Thoracic aorta (tissue), 2 donors: ENCODE measurements at places on chromosomes 16 and 17. TPM values are rescaled to one million over a fixed set of nuclear protein-coding genes. Genes with fewer than 3 reads are reported as not detected.

DNA sequence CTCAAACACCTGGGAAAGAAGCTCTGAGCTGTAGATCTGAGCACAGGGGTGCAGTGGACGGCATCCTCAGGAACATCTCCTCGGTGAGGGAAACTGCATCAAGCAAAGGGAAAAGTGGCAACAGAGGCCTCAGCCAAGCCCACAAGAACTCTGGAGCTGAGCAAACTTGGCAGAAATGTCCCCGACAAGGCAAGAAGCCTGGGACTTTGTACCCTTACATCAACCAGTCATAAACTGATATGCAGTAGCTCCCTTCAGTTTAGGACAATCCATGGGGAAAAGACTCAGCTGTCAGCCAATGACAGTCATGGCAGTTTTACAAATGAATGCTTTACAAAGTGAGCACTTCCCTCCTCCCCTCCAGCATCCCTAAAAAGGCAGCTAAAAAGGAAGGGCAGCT is 210.0 kb upstream of the DYNLRB2 start:
- H3K27me3 ChIP-seq, result no peaks in the 10 kb centered on the region
- DNase-seq, result no peak
- no peak overlapping the region for H3K4me3 ChIP-seq
- H3K4me1 ChIP-seq, result no peaks in the 10 kb centered on the region

DNA sequence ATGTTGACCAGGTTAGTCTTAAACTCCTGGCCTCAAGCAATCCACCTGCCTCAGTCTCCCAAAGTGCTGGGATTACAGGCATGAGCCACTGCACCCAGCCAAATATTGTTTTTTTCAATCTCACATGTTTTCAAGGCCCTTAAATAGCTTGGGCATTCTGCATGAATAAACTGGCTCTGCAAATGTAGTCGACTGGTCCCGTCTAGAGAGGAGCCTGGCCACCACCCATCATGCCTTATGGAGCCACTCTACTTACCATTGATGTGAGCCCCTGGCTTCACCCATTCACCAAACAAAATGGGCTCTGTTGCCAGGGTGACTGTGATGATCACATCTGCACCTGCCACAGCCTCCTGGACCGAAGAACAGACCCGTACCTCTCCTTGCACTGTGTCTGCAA is 10.8 kb downstream of the CRYM start:
- no peaks in the 10 kb centered on the region for H3K36me3 ChIP-seq
- H3K27me3 ChIP-seq, result no peaks in the 10 kb centered on the region
- no peak overlapping the region for H3K4me3 ChIP-seq
- H3K27ac ChIP-seq, result no peak overlapping the region

CACNA1H gene
- total RNA-seq, result 33.0 TPM

SHISA9 gene
- total RNA-seq, result 0.21 TPM

ITGAD gene
- 0.14 TPM for total RNA-seq

RBFOX1 gene
- total RNA-seq, result not detected

DNA sequence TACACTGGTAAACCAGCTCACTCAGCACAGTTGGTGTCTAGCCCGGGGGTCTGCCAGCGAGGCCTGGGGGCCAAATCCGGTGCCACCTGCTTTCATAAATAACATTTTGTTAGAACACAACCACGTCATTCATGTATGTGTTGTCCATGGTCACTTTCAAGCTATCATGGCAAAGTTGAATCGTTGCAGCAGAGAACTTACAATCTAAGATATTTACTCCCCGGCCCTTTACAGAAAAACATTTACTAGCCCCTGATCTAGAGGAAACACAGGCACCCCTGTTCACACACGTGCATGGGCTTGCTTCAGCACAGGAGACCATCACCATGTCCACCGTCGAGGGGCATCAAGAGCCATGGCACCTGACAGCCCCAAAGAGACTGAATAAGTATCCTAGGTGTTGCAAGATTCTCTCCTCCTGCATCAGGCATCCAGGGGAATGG is 111.4 kb upstream of the DNAH9 start:
- no peak overlapping the region for H3K27ac ChIP-seq
- DNase-seq, result no peak
- H3K4me1 ChIP-seq, result no peaks in the 10 kb centered on the region
- no peaks in the 10 kb centered on the region for H3K36me3 ChIP-seq

DNA sequence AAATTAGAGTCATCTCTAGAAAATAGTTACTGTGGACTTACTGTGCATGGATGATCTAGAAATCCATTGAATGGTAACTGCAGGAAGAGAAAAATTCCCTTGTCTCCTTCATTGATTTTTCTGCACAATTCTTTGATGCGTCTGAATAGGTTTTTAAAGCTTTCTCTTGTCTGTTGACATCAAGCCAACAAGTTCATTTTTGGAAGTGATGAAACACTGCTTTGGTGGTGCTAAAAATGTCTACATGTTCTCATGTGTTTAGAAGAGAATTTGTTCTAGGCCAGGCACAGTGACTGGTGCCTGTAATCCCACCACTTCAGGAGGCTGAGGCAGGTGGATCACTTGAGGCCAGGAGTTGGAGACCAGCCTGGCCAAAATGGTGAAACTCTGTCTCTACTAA is 57.1 kb upstream of the AXIN2 start:
- H3K4me3 ChIP-seq, result no peak overlapping the region
- H3K36me3 ChIP-seq, result no peaks in the 10 kb centered on the region
- no peaks in the 10 kb centered on the region for H3K27me3 ChIP-seq
- peaks cover 9% of the 10 kb centered on the region for H3K4me1 ChIP-seq
- H3K27ac ChIP-seq, result no peak overlapping the region

DNA sequence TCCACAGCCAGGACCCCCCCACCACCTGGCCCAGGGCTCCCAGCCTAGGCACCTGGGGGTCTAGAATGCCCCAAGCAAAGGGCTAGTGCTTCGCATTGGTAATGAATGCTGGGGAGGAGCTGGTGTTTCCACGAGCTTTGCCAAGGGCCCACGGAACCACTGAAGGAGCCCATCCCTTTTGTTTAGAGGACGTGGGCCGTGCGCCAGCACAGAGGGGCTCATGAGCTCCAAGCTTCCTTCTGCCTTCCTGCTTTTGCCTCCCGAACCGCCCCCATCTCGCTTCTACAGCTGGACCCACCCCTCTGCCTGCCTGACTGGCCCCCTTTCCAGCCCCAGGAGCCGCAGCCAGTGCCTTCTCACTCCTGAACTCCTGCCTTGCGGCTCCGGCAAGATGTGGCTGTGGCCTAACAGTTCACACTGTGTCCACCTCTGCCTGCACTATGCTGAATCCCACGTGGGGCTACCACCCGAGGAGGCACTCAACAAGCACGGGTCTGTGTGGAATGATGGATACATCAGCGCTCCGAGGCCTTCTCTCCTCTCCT is 31.8 kb upstream of the RASD1 start:
- H3K27ac ChIP-seq, result no peak overlapping the region
- no peaks in the 10 kb centered on the region for H3K36me3 ChIP-seq
- no peaks in the 10 kb centered on the region for H3K4me1 ChIP-seq
- no peak overlapping the region for H3K4me3 ChIP-seq
- no peaks in the 10 kb centered on the region for H3K27me3 ChIP-seq

- DNase-seq, result no peak
- peaks cover 52% of the 10 kb centered on the region for H3K4me1 ChIP-seq
- H3K27ac ChIP-seq, result peak overlapping the region; percentile 97
- H3K36me3 ChIP-seq, result no peaks in the 10 kb centered on the region
Measured at GRCh38 chr17:1108765-1109605, 70.8 kb downstream of the ABR start.

GRCh38 chr17:4856271-4856936 is 23.3 kb downstream of the MINK1 start:
- no peak overlapping the region for H3K27ac ChIP-seq
- DNase-seq, result no peak
- H3K27me3 ChIP-seq, result no peaks in the 10 kb centered on the region

DNA sequence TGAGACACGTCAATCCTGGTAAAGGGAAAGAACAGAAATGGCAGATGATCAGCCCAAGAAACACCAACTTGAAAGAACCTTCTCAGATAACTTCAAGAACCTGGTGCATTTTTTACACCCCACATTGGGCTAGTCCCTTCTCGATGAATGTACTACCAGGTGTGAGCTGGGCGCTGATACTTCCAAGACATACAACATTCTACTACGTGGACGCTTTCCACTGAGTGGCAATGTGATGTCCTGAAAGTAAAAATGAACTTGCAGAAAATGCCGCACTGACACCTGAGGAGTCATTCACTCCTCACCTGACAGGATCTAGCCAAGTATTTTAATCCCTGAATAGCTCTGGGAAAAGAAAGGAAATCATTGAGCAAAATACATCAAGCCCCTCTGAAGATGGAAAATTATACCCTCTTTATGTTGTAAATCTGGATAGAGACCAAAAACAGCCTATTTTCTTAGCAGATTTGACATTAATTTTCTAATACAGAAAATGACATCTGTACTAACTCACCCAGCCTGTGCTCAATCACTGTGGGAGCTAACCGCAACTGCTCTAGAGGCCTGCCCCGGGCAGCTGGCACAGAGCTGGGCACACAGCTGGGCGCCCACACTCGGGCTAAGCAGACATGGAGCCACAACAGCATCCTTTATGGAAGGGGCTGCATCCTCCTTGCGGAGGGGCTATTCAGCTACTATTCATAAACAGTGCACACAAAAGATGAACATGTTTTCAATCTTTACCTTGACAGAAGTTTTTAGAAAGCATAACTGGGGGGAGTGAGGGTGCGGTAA is 16.2 kb downstream of the SNN start:
- peaks cover 39% of the 10 kb centered on the region for H3K4me1 ChIP-seq
- peaks cover 28% of the 10 kb centered on the region for H3K36me3 ChIP-seq
- DNase-seq, result no peak
- H3K4me3 ChIP-seq, result no peak overlapping the region
- H3K27ac ChIP-seq, result no peak overlapping the region
- H3K27me3 ChIP-seq, result no peaks in the 10 kb centered on the region

DNA sequence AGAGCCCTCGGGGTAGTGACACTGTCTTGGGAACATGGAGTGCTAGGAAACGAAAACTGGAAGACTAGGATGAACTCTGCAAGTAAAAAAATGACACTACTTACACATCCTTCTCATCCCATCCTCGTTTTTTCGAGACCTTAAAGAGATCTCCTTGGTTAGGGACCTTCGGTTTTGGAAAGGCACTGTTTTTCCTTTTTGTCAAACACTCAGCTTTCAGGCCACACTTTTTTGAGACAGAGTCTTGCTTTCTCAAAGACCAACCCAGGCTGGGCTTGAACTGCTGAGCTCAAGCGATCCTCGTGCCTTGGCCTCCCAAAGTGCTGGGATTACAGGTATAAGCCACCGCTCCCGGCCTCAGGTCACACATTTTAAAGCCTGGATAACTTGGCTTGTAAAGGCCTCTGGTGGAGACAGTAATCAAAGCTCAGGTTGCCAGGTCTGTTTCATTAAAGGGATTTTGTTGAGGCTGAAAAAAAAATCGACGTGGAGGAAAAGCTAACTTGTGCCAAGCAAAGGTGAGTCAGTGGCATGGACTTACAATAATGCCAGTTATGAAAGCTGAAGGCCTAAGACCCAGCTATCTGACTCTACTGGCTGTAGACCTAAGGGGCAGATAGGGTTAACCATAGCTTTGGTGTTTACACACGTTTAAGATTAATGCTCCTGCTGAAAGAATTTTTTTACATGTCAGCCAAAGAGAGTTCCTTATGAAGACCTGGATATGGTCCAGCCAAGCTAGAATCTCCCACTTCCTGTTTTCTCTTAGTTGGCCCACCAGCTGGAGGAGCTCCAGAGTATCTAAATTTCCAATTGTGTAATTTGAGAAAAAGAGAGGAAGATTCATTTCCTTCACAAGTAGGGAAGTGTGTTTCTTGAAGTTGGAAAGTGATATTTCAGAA is 823 bp downstream of the NBR1 start:
- peak overlapping the region; percentile 96 for H3K4me3 ChIP-seq
- peak overlapping the region; percentile 99 for H3K27ac ChIP-seq
- peaks cover 64% of the 10 kb centered on the region for H3K4me1 ChIP-seq
- H3K36me3 ChIP-seq, result peaks cover 4% of the 10 kb centered on the region
- H3K27me3 ChIP-seq, result no peaks in the 10 kb centered on the region

ZNF764 gene
- total RNA-seq, result 9.6 TPM

TP53TG3F gene
- not detected for total RNA-seq

DNA sequence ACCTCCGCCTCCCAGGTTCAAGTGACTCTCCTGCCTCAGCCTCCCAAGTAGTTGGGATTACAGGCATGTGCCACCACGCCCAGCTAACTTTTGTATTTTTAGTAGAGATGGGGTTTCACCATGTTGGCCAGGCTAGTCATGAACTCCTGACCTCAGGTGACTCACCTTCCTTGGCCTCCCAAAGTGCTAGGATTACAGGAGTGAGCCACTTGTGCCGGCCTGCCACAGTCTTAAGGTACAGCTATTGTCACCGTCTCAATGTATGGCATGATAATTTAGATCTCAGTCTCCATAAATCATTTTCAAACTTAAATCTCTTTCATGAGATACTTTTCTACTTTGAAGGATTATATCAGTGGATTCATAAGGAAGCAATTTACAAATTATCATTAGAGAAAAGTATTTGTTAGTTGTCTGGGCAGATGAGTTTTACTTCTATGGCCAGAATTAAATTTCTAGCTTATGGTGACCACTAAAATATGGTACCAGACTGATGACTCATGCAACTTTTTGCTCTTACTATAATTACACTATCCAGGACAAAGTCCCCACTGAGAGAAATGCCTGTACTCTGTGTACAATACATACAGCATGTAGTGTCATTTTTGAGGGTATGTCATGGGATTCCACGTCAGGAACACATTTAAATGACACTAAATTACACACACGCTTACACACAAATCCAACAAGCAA is 1230.3 kb upstream of the GOT2 start:
- no peak for DNase-seq
- no peak overlapping the region for H3K4me3 ChIP-seq
- H3K27ac ChIP-seq, result no peak overlapping the region
- H3K27me3 ChIP-seq, result no peaks in the 10 kb centered on the region
- H3K4me1 ChIP-seq, result no peaks in the 10 kb centered on the region

DNA sequence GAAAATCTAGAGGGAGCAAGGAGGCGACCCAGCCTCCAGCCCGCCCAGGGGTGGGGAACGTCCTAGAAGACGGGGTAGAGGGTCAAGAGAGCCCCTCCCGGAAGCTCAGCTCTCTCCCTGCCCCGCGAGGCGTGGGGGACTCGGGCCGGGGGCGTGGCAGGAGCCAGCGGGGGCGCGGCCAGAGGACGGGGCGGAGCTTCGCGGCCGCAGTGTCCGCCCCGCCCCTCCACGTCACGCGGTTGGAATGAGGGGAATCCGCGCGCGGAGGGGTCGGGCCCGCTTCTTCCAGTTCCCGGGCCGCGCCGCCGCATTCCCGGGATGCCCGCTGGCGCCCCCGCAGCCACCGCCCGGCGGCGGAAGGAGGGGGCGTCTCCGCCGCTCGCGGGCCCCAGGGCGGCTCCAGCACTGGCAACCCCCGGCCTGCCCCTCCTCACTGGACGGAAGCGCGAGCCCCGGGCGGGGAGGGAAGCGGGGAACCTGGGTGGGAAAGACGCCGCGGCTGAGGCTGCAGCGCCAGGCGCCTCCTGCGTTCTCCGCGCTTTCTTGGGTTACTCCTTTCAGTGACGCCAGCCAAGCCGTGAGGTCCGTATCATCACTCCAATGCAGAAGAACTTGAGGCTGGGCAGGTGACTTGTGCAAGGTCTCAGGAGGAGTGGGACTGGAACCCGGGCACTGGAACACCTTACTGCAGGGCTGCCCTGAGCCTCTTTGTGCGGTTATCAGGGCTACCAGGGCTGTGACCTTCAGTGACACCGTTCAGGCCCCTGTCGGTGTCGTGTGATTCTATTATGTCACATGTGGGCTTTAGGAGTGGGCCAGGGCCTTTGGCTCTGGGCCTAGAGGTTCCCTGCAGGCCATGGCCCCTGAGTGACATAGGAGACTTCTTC is 4.3 kb downstream of the MYO1C start:
- H3K27ac ChIP-seq, result peak overlapping the region; percentile 92
- peaks cover 5% of the 10 kb centered on the region for H3K36me3 ChIP-seq
- H3K4me1 ChIP-seq, result peaks cover 71% of the 10 kb centered on the region

- peak overlapping the region; percentile 36 for H3K27ac ChIP-seq
- DNase-seq, result peak; percentile 23
- H3K4me3 ChIP-seq, result peak overlapping the region; percentile 34
- H3K36me3 ChIP-seq, result peaks cover 15% of the 10 kb centered on the region
- H3K4me1 ChIP-seq, result peaks cover 22% of the 10 kb centered on the region
- no peaks in the 10 kb centered on the region for H3K27me3 ChIP-seq
Measured at GRCh38 chr16:3793161-3793576, 75.8 kb upstream of the TRAP1 start.

SOX9 gene
- 3.6 TPM for total RNA-seq
